Naive B cell (primary cell): ENCODE measurements at places on chromosomes 7 and 10.

GRCh38 chr7:22765609-22766008, 38.6 kb downstream of the IL6 start:
- H3K4me3 ChIP-seq, result no peak overlapping the region
- H3K27me3 ChIP-seq, result peaks cover 3% of the 10 kb centered on the region
- peaks cover 14% of the 10 kb centered on the region for H3K4me1 ChIP-seq

DNA sequence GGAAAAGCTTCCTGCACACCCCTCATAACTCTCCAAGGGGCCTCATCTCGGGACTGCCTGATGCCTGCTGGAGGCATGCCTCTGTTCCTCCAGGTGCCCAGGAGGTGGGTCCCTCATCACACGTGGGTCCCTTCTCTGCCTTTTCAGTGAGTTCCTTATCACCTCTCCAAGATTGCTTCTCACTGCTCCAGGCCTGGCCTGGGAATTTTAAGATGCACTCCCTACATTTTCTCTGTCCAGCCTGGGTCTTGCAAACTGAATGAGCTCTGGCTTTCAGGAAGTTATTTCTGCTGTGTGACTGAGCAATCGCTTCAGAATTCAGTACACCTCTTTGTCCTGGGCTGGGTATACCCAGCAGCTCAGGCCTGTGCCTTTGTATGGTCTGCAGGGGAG, 43.8 kb downstream of the LRRC18 start:
- H3K27me3 ChIP-seq, result no peaks in the 10 kb centered on the region
- H3K4me1 ChIP-seq, result no peaks in the 10 kb centered on the region
- peaks cover 23% of the 10 kb centered on the region for H3K36me3 ChIP-seq
- DNase-seq, result no peak

- DNase-seq, result no peak
- H3K27me3 ChIP-seq, result no peaks in the 10 kb centered on the region
- H3K27ac ChIP-seq, result peak overlapping the region; percentile 97
- H3K4me1 ChIP-seq, result peaks cover 16% of the 10 kb centered on the region
These were observed 17.6 kb downstream of the SLC26A4 start for GRCh38 chr7:107678110-107678753.

- H3K36me3 ChIP-seq, result no peaks in the 10 kb centered on the region
- no peak overlapping the region for H3K27ac ChIP-seq
- no peak for DNase-seq
- H3K27me3 ChIP-seq, result no peaks in the 10 kb centered on the region
These were observed 4.0 kb downstream of the MAFK start for GRCh38 chr7:1534330-1535099.

GRCh38 chr10:102132193-102132562, 662 bp upstream of the PPRC1 start:
- no peaks in the 10 kb centered on the region for H3K27me3 ChIP-seq
- DNase-seq, result no peak
- H3K27ac ChIP-seq, result no peak overlapping the region
- peaks cover 31% of the 10 kb centered on the region for H3K4me1 ChIP-seq
- H3K36me3 ChIP-seq, result no peaks in the 10 kb centered on the region

DNA sequence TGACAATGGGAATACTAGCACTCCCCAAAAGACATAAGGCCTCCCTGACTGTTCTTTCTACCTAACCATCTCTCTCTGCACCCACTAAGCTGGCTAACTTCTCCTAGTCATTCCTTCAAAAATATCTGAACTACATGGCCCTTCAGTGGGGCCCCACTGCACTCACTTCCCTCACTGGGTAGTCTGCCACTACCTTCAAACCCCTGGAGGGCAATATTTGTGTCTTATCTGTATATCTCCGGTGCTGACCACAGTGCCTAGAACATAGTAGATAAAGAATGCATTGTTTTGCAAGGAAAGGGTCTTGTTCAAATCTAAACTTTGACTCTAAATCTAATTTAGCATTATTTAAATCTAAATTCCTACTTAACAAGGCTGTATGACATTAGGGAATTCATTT, 44.3 kb downstream of the CACUL1 start:
- no peaks in the 10 kb centered on the region for H3K4me1 ChIP-seq
- no peak for DNase-seq

DNA sequence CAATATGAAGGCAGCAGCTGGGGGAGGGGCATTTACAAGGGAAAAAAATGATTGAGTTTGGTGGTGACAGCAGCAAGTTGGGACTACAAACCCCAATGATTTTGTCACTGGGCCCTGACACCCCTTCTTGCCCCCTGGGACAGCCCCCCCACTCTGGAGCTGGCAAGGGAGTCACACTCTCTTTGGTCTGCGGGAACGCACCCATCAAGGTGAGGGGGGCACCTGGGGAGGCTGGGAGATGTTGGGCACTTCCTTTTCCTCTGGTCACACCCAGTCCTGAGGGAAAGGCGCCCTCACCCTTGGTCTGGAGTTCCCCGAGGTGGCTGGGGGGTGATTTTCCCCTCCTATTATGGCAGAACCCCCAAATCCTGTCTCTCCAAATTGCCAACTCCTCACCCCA, 24.4 kb downstream of the EPHB4 start:
- no peaks in the 10 kb centered on the region for H3K36me3 ChIP-seq
- H3K4me3 ChIP-seq, result peak overlapping the region; percentile 87
- DNase-seq, result peak; percentile 33
- no peaks in the 10 kb centered on the region for H3K27me3 ChIP-seq
- H3K4me1 ChIP-seq, result peaks cover 34% of the 10 kb centered on the region
- H3K27ac ChIP-seq, result peak overlapping the region; percentile 85

DNA sequence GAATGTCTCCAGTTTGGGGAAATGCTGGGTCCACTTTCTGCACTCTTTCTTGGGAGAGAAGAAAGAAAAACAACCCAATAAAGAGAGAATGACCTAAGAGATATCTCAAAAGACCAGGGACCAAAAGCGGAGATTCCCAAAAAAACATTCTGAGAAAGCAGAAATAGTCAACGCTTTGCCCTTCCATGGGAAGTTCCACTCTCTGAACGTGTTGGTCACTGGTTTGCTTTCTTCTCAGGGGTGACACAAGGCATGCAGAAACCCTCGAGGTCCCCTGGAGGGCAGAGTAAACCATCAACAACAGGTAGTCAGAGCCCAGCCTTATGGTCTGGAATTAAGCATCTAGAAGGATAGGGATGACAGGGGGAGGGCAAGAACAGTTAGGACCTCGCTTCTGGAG, 26.2 kb upstream of the AOAH start:
- DNase-seq, result no peak
- H3K27me3 ChIP-seq, result peaks cover 7% of the 10 kb centered on the region
- peaks cover 8% of the 10 kb centered on the region for H3K4me1 ChIP-seq
- H3K4me3 ChIP-seq, result no peak overlapping the region
- H3K27ac ChIP-seq, result no peak overlapping the region
- H3K36me3 ChIP-seq, result peaks cover 4% of the 10 kb centered on the region

- H3K27me3 ChIP-seq, result no peaks in the 10 kb centered on the region
- no peak overlapping the region for H3K4me3 ChIP-seq
- H3K4me1 ChIP-seq, result peaks cover 4% of the 10 kb centered on the region
- no peak for DNase-seq
These were observed 537.4 kb downstream of the CNTNAP2 start for GRCh38 chr7:146654048-146654447.

GRCh38 chr10:109029870-109030269, 893.4 kb downstream of the XPNPEP1 start:
- peaks cover 4% of the 10 kb centered on the region for H3K27me3 ChIP-seq
- no peak overlapping the region for H3K4me3 ChIP-seq
- H3K4me1 ChIP-seq, result no peaks in the 10 kb centered on the region
- H3K27ac ChIP-seq, result no peak overlapping the region
- no peaks in the 10 kb centered on the region for H3K36me3 ChIP-seq
- DNase-seq, result no peak

GRCh38 chr10:128274938-128275337, 148.7 kb upstream of the MKI67 start:
- DNase-seq, result no peak
- peak overlapping the region; percentile 10 for H3K4me3 ChIP-seq
- H3K4me1 ChIP-seq, result peaks cover 6% of the 10 kb centered on the region
- H3K27ac ChIP-seq, result no peak overlapping the region

- DNase-seq, result no peak
- no peak overlapping the region for H3K4me3 ChIP-seq
- H3K27ac ChIP-seq, result no peak overlapping the region
- no peaks in the 10 kb centered on the region for H3K27me3 ChIP-seq
- H3K36me3 ChIP-seq, result no peaks in the 10 kb centered on the region
These were observed 78.4 kb upstream of the PRKAR2B start for GRCh38 chr7:106966121-106966520.

GRCh38 chr10:77281719-77282118, 355.9 kb downstream of the KCNMA1 start:
- no peak overlapping the region for H3K4me3 ChIP-seq
- H3K36me3 ChIP-seq, result no peaks in the 10 kb centered on the region
- H3K27ac ChIP-seq, result no peak overlapping the region
- H3K4me1 ChIP-seq, result peaks cover 4% of the 10 kb centered on the region
- peaks cover 38% of the 10 kb centered on the region for H3K27me3 ChIP-seq

GRCh38 chr7:131692131-131692960, 135.9 kb upstream of the PODXL start:
- DNase-seq, result no peak
- no peak overlapping the region for H3K4me3 ChIP-seq
- no peak overlapping the region for H3K27ac ChIP-seq
- peaks cover 63% of the 10 kb centered on the region for H3K27me3 ChIP-seq

GRCh38 chr10:75611172-75611992, 180.0 kb downstream of the LRMDA start:
- H3K4me1 ChIP-seq, result no peaks in the 10 kb centered on the region
- H3K4me3 ChIP-seq, result no peak overlapping the region
- H3K27ac ChIP-seq, result no peak overlapping the region
- H3K27me3 ChIP-seq, result no peaks in the 10 kb centered on the region
- no peak for DNase-seq

GRCh38 chr10:132517951-132518521, 19.6 kb upstream of the INPP5A start:
- H3K4me1 ChIP-seq, result peaks cover 13% of the 10 kb centered on the region
- peak overlapping the region; percentile 39 for H3K27ac ChIP-seq
- DNase-seq, result no peak
- no peaks in the 10 kb centered on the region for H3K27me3 ChIP-seq

DNA sequence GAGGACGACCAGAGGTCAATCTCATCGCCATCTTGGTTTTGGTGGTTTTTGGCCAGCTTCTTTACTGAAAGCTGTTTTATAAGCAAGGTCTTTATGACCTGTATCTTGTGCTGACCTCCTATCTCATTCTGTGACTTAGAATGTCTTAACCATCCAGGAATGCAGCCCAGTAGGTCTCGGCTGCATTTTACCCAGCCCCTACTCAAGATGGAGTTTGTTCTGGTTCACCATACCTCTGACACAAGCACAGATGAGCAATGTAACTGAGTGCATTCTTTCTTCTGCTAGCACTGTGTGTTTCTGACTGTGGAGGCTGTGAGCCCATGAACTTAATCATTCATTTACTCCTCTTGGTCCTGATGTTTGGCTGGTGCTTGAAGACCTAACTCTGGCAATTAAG, 794.5 kb upstream of the CELF2 start:
- no peak overlapping the region for H3K27ac ChIP-seq
- H3K27me3 ChIP-seq, result no peaks in the 10 kb centered on the region
- H3K36me3 ChIP-seq, result no peaks in the 10 kb centered on the region
- DNase-seq, result no peak
- no peak overlapping the region for H3K4me3 ChIP-seq

GRCh38 chr10:3814838-3815220, 29.8 kb upstream of the KLF6 start:
- H3K27ac ChIP-seq, result no peak overlapping the region
- no peaks in the 10 kb centered on the region for H3K27me3 ChIP-seq
- no peak overlapping the region for H3K4me3 ChIP-seq
